Stimulated activated CD4-positive, alpha-beta T cell treated with anti-CD3 and anti-CD28 coated beads, Interleukin-1b, Interleukin-23, amount 100 ng/mL, for 1 hour (primary cell): ENCODE measurements at places on chromosomes 1 and 21.

GRCh38 chr1:5933676-5934057 is 58.6 kb downstream of the NPHP4 start:
- DNase-seq, result no peak

DNA sequence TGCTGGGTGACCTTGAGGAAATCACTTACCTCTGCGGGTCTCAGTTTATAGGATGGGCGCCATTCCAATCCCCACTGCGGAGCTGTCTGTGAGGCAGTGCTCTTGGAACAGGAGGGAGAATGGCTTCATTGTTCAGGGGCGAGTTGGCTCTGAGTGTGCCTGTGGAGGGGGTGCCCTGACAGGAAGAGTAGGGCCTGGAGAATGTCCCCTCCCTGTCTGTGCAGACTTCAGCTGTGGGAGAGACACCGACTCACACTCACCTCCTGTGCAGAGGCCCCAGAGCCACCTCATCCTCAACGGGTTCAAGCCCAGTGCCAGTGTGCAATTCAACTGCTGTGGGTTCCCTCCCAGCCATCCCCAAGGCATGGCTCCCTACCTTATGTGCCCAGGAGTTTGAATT is 17.1 kb downstream of the ADORA1 start:
- DNase-seq, result no peak

- no peak for DNase-seq
Observed at GRCh38 chr1:53140451-53140850, 2.0 kb downstream of the SLC1A7 start.

DNA sequence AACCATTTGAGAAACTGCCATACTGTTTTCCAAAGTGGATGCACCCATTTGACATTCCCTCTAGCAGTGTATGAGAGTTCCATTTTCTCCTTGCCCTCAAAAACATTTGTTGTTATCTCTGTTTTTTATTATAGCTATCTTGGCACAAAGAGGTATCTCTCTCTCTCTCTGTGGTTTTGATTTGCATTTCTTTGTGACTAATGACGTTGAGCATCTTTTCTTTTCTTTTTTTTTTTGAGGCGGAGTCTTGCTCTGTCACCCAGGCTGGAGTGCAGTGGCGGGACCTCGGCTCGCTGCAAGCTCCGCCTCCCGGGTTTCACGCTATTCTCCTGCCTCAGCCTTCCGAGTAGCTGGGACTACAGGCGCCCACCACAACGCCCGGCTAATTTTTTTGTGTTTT is 17.4 kb upstream of the ZMYM6 start:
- DNase-seq, result no peak

DNA sequence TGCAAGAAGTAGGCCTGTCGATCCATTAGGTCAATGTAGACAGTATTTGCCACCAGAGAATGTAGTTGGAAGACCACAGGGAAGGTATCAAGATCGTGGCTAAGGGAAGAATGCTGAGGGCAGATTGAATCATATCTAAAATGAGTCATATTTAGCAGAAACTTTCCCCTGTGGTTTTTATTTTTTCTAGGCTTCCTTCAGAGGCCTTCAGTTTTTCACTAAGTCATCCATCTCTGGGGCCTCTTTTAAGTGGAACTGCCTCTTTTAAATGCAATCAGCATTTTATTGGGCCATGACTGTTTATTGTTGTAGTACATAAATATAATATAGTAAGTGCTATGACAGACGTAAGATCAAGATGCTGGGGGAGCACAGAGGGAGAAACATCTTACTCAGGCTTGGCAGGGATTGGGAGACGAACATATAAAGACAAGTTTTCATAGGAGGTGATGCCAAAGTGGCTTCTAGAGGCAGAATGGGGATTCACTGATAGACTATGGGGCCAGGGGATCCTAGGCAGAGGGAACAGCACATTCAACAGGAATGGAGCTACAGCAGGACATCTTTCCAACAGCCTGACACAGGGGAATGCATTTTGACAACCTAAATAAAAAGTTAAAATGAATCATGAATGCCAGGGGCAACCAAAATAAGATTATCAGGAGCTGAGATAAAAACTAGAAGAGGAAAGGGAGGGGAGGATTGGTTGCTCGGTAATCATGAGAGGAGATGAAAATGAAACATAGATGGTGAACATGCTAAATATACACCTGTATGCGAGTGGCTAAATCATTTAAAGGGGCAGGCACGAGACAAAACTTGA is 20.1 kb downstream of the UBE2U start:
- DNase-seq, result no peak

GRCh38 chr1:28243685-28244311 is 7.9 kb downstream of the ATP5IF1 start:
- DNase-seq, result no peak

DNA sequence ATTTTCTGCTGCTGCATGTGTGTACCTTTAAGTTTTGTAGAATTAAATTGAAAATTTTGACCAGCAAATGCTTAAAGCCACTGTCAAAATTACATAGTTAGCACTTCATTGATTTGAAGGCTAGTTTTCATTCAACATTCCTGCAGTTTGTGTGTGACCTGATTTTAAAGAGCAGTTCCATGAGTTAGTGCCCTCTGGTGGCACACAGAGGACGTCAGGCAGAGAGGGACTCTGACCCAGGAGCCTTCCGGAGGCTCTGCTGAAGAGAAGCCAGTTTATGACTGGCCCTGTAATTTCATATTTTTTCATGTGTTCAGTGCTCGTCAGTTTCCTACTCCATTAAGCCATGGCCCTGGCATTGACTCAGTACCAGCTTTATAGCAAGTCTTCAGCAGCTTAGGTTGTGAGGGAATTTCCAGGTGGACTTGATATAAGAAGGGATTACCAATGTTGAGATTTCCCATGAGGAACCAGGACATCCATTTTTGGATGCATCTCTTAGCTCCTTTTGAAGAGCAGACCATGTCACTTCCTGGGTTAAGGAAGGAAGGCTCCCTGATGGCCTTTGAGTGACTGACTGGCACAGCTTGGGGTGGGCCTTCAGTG is 104.7 kb downstream of the CAMTA1 start:
- DNase-seq, result peak; percentile 7

GRCh38 chr1:243346016-243346415 is 90.2 kb downstream of the SDCCAG8 start:
- DNase-seq, result no peak

GRCh38 chr21:34979383-34979782 is 69.7 kb downstream of the RUNX1 start:
- DNase-seq, result no peak

DNA sequence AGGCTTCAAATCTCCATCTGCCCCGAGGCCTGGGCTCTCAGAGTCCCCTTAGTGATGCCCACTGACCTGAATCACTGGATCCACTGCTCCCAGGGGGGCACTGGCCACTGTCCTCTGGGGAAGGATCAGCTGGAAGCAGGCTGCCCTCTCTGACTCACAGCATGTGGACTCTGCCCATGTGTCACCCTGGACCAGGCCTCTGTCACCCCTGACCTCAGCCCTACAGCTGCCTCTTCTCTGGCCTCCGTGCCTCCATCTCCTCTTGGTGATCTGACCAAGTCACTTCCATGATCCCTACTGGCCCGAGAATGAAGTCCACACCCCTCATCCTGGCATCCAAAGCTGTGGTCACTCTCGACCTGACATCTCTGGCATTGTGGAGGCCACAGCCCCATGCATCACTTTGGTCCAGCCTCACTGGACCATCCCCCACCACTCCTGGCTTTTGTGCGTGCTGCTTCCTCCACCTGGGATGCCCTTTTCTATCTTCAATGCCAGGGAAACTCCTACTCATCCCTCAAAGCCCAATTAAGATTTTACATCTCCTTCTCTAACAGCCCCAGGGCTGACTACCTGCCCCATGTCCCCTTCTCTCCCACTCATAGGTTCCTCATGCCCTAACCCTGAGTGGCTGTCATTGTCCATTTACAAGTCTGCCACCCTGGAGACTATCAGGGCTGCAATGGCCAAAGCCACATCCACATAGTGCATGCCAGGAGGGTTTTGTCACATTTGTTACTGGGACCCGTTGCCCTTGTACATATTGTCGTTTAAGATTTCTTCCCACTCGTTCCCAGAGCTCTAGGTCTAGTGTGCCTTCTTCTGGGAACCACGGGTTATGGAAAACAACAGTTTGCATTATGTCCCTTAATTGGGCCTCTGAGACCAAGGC is 685.0 kb downstream of the MATN1 start:
- no peak for DNase-seq

- no peak for DNase-seq
Observed at GRCh38 chr21:34618941-34619340, 4.0 kb upstream of the RCAN1 start.

DNA sequence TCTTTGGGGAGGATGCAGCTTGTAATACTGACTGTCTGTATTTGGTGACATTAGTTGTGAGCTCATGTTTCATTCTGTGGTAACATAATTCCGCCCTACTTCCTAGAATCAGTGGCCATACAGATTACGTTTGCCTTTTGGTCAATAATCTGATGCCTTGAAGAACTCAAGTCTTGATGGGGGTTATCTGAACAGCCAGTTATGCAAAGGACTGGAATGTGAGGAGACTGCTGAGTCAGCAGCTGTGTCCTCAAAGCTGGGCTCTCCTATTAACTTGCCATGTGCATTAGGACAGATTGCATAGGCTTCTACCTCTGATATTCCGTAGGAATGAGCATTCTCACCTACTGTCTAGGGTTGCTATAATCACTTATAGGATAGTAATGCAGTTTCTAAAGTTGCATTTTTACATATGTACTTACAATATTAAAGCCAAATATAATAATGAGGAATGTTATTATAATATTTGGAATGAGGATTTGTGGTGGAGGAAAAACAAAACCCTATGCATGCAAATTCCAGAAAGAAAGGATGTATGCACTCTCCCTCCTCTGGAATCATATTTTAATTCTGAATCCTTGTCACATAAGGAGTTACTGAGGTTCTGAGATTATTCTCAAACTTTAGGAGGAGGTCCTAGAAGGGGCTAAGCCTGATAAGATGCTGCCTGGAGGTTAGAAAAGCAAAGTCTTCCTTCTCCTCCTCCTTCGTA is 116.0 kb downstream of the NOS1AP start:
- no peak for DNase-seq

DNA sequence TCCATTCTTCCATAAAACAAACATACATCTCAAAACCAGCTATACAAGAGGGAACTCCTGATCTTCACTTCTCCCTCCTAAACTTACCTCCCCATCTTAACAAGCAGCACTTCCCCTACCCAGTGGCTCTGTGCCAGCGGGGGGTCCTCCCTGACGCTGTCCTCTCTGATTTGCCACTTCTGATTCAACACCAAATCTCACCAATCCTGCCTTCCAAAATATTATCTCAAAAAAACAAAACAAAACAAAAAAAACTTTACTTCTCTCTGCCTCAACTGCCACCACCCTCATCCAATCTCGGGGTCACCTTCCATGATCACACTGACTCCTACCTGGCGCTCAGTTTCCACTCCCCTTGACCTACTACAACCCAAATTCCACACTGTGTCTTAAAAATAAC is 72.8 kb downstream of the SLC45A1 start:
- no peak for DNase-seq

DNA sequence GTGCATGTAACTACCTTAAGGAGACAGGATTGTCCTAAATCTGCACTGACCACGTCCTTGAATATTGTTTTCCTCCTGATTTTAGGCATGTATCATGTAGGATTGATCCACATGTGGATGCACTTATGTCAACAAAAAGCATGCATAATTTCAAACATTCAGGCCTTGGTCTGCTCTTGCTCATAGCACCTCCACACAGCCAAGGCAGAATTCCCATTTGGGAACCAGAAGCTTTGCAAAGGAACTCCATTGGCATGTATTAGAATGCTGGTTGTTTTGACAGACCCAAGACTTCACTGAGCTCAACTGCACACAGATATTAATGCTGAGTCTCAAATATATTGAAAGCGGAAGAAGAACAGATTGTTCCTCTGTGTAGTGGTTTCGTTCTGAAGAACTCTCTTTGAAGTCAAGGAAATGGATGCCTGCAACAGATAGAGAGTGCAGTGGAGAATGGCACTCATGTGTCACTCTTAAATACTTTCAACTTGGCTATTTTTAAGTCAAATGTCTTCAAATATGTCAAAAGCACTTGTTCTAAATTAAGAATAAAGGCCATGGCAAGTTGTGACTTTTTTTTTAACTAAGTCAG is 387.6 kb downstream of the LTN1 start:
- no peak for DNase-seq
